Amniotic stem cell (primary cell): ENCODE measurements at places on chromosomes 16 and 17.
A peak's percentile ranks its signal among the peaks of the same experiment; 100 is the strongest.

GRCh38 chr17:7146115-7146514, 31.5 kb upstream of the ASGR2 start:
- DNase-seq = no peak

GRCh38 chr17:988561-988960, 8.4 kb upstream of the TIMM22 start:
- DNase-seq = no peak

GRCh38 chr16:17622366-17622765, 151.6 kb upstream of the XYLT1 start:
- DNase-seq = no peak

GRCh38 chr17:81315129-81315884, 20.2 kb upstream of the SLC38A10 start:
- no peak for DNase-seq

DNA sequence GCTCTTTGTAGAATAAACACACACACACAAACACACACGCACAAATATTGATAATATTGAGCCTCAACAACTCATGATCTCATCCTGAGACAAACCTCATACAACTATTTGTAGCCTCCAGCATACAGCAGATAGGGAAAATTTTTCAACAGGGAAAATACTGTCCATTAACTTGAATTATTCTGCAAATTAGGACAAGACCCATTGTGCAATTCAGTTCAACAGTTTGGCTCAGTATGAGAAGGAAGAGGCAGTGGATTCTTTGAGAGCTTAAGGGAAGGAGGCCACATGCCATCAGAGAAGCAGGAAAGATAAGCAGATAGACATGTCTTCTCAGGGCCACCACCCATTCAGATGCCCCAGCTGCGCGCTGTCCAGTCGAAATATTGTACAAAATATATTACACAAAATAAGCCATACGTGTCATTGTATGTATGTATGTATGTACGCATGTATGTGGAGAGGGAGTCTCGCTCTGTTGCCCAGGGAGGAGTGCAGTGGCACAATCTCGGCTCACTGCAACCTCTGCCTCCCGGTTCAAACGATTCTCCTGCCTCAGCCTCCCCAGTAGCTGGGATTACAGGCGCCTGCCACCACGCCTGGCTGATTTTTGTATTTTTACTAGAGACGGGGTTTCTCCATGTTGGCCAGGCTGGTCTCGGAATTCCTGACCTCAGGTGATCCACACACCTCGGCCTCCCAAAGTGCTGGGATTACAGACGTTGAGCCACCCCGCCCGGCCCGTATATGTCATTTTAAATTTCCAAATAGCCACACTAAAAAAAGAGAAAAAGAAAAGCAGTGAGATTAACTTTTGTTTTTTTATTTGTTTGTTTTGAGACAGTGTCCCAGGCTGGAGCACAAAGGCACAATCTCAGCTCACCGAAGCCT, 1.8 kb downstream of the ZC3H7A start:
- DNase-seq = no peak

- no peak for DNase-seq
Observed at GRCh38 chr17:51999654-52000053, 158.9 kb downstream of the CA10 start.

DNA sequence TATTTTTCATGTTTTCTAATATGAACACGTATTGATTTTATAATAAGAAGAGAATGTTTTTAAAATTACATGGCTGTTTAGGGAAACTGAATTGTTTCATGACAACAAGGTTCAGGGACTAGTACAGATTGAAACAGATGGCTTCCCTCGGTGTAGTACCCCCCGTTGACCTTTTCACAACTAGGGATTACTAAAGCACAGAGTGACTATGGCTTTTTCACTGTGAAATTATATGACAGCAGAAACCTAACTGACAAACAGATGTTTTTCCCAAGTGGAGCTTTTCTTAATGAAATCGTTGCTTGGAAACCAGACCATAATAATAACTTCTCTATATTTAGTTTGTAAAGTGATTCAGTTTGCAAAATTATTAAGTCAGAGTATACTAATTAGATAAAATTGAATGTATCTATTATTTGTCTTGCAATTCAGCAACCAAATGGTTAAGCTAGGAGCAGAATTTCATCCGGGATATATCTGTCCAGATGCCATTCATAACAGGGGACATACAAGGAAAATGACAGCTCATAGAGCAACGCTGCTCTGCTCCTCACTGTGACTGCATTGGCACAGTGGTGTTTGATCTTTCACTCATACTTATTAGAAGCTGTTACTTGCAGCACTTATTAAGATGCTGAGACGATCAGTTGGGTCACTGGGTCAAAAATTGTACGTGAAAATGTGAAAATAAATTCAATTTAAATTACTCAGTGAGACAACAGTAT, 111.7 kb downstream of the TANGO6 start:
- no peak for DNase-seq

DNA sequence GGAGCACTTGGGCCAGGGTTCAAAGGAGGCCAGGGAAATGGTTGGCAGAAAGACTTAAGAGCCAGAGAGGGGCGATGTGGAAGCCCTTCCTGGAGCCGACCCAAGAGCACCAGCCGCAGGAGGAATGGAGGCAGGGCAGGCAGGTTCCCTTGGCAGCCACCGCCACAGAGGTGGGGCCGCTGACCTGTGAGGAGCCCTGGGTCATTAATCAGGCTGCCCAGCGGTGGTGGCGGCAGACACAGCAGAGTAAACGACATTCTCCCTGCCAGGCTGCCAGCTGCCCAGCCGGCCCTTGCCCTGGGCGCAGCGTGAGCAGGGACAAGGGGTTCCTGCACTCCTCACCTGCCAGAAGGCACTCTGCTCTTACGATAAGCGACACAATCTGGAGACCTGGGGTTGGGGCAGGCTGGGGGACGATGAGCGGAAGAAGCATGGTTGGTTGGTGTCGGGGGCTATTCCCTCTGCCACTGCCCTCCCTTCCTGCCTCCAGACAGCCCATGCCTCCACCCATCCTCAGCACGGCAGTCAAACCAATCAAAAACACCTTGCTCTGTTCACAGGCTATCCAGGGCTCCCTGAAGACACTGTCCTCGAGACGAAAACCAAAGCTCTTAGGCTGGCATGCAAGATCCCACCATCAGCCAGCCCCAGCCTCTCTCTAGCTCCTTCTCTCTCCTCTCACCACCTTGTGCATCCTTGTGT, 40.9 kb downstream of the PLXDC1 start:
- no peak for DNase-seq

DNA sequence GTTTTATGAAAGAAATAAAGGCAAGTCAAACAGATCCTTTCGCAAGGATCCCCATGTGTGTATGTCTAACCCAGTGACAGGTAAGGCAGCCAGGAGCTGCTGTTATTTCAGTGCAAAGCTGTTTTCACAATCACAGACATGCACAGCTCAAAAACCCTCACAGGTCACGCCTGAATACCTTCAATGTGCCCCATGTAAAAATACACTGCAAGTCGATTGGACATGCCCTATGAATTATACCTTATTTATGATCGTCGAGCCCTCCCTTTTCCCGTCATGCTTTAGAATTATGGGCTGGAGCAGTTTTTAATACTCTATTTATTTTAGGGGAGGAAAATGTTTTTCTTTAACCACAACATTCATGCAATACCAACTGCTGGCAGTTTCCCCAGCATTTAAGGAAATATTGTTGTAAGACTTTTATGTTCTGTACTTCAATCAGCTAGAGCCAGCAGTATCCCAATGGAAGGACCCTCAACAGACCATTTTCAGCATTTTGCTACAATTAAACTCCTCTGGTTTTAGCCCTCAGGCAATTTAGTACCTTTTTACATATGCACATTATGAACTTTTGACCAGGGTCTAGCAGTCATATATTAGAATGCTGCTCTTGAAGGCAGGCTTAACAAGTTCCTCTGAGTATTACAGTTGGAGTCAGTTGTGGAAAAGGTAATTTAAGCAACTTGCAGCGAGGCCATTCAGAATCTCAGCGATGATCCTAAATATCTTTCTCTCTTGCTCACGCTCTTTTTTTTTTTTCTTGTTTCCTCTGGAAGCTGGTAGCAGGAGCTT, 362.2 kb downstream of the WWOX start:
- no peak for DNase-seq

DNA sequence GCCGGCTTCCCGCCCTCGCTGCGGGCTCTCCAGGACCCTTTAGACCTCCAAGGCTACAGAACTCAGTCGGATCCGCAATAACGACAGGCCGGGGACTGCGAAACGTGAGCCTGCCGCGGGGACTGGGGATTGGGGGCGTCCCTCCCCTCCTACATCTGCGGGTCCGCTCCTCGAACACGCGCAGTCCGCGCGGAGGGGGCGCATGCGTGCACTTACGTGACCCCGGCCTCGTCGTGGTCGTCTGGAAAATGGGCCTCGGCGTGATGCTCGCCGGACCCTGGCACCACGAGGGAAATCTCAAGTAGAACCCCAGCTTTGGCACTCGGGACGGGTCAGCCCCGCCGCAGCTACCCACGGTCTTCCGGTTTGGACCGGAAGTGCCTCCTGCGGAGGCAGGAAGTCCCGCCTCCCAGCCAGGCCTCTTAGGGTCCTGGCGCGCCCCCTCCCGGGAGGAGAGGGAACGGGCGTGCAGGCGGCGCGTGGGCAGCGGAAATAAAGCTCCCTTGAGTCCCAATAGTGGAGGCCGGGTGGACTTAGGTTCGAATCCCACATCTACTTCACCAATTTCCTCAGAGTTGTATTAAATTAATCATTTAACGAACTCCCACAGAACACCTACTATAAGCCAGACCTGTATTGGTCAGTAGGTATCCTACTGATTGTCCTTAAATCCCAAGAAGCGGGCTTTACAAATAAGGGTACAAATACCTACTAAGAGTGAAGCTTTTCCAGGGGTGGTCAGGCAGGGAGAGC, at the start of gene TAF1C:
TSS of gene TAF1C (minus strand) at position 373 of the 753 bp plus-strand sequence. CDS start 2,069 bp downstream, outside the sequence.
- DNase-seq = peak; percentile 83

- no peak for DNase-seq
Observed at GRCh38 chr16:85453194-85453678, 159.9 kb upstream of the GSE1 start.

DNA sequence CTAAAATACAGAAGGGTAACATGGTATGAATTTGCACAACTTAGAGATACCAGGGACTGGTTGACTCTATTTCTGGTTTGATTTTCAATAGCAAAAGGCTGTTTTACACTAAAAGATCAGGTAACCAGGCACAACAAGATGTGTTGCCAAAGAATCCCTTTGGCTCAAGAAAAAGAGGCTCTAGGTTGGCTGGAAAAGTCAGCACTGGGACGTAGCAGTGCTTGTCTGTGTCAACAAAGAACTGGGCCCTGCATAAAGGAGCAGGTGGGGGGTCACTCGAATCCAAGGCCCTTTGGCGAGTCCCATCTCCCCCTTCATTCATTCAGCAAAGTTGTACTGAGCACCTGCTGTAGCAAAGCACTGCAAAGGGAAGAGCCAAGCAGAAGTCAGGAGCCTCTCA, 18.4 kb downstream of the SDR42E1 start:
- DNase-seq = no peak

- no peak for DNase-seq
Observed at GRCh38 chr17:7712111-7712771, 5.3 kb upstream of the DNAH2 start.

- DNase-seq = no peak
Observed at GRCh38 chr16:4796982-4797804, 2.0 kb downstream of the SMIM22 start.

GRCh38 chr16:1982013-1982433, 754 bp upstream of the NOXO1 start:
- DNase-seq = no peak

DNA sequence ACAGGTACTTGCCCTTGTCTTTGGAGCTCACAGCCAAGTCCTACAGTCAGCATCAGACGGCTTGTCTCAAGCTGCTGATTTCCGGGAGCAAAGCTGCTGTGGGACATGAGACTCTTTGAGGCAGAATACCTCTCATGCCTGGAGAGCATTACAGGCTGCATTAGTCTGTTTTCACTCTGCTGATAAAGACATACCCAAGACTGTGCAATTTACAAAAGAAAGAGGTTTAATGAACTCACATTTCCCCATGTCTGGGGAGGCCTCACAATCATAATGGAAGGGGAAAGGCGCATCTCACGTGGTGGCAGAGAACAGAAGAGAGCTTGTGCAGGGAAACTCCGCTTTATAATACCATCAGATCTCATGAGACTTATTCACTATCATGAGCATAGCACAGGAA, 661.2 kb downstream of the WWOX start:
- no peak for DNase-seq

GRCh38 chr16:1745181-1745899, 26.0 kb downstream of the NME3 start:
- peak; percentile 75 for DNase-seq

DNA sequence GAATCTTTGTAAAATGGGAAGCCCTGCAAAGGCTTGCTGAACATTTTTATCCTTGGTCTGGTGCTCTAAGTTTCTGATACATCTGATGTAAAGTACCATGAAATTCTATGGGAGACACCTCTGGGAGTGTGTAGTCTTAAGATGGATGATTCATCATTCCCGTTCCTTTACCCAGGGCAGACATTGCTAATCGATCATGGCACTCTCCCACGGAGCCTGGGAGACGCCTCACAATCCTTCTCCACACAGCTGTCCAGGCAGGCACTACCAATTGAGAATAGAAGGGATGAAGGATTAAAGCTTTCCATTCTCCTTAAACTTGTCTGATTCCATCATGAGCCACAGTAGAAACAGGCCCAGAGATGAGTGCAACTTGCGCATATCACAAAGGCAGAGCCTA, 144.8 kb downstream of the GSG1L start:
- no peak for DNase-seq

DNA sequence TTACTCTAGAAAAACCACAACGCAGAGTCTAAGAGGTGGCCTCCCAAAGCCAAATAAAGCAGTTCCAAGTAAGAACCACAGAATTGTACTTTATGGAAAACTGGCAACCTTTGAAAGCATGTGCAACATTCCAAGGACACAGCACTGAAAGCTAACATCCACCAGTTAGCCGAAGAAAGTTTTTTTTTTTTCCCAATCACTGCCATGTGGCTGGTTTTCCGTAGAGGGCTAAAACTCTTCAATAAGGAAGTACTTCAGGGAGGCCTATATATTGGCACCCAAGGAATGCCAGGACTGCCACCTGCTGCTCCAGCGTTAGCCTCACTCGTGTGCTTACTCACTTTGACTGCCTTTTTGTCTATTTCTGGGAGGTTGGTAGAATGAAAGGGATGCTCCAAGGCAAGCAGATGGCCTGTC, 25.2 kb downstream of the CEP95 start:
- no peak for DNase-seq

DNA sequence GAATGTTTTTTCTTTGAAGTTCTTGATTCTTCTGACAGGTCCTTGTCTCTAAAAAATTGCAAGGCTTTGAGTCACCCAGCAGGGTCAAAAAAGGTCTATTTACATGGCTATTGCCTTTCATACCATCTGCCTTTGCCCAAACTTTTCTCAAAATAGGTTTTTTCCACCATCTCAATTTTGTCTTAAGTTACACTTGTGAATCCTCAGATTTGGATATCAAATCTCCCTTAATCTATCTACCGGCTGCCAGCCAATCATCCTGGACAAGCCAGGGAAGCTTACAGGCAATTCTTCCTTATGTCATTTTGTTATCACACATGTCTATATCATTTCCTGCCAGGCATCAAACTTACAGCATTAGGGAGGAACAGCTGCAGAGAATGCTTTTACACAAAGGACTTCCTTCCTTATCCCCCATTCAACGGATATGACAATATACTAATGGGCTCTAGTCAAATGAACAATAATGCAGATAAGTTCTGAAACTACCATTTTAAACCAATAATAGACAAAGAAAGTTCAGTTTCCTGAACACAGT, 104.1 kb upstream of the CORO6 start:
- DNase-seq = no peak
